ENCODE measurements at places on chromosomes 5 and 9. TPM values are rescaled to one million over a fixed set of nuclear protein-coding genes. Genes with fewer than 3 reads are reported as not detected.

GRCh38 chr5:88760527-88760926 is 122.5 kb downstream of the MEF2C start:
- H3K4me3 ChIP-seq: no peak overlapping the region
- no peak for DNase-seq
- no peaks in the 10 kb centered on the region for H3K4me1 ChIP-seq

DNA sequence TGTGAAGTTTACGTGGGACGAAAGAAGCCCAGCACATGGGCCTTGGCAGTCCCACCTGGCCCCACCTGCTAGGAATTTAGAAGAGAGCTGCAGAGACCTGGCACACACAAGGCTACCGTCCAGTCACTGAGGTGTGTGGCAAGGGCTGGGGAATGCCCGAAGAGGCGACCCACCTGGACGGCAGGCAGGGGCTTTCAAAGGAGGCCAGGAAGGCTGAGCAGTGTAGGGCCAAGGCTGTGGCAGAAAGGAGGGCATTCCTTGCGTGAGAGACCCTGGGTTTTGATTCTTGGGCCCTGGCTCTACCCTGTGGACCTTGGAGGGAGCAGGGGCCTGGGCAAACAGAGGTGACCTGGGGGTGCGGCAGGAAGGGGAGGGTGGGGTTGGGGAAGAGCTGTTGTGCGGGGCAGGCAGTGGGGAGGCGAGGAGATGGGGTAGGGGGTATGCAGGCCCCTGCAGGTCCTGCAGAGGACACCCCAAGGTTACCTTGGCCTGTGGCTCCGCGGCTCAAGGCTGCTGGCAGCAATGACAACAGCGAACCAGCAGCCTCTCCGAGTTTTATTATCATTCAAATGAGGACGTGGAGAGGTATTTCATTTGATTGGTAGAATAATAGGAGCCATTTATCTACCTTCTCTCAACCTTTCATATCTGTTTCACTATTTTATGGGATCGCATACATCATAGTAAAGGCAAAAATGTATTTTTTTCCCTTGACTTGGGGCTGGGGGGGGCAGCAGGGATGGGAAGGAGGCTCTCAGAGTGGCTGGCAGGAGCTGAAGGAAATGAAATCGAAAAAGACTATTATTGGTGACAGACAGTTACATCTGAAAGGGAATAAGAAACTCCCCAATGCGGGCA is 24.8 kb downstream of the TSPAN17 start:
- peaks cover 41% of the 10 kb centered on the region for H3K27me3 ChIP-seq
- H3K4me3 ChIP-seq: no peak overlapping the region
- H3K4me1 ChIP-seq: no peaks in the 10 kb centered on the region

Gene BTNL8
- total RNA-seq: not detected

GRCh38 chr9:90844326-90844725 is 42.7 kb downstream of the SYK start:
- DNase-seq: no peak
- no peaks in the 10 kb centered on the region for H3K27me3 ChIP-seq
- H3K4me3 ChIP-seq: no peak overlapping the region
- H3K27ac ChIP-seq: no peak overlapping the region

DNA sequence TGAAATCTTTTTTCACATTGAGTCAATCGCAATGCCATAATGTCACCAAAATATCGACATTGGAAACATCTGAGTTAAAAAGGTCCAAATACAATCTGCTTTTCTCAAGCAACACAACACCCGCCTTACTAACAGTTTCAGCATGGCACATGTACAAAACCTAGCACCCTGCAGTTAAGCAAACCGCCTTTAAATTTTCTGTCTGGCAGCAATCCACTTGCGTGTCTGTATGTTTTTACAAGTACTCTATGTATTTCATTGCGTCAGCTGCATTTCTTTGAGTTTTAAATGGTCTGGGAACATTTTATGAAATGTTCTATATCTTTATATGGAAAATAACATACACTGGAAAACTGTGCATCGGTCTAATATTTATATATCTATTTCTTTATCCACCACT is 134.6 kb downstream of the DENND1A start:
- no peak for DNase-seq
- no peaks in the 10 kb centered on the region for H3K36me3 ChIP-seq
- H3K4me1 ChIP-seq: no peaks in the 10 kb centered on the region
- no peak overlapping the region for H3K27ac ChIP-seq
- no peak overlapping the region for H3K4me3 ChIP-seq

DNA sequence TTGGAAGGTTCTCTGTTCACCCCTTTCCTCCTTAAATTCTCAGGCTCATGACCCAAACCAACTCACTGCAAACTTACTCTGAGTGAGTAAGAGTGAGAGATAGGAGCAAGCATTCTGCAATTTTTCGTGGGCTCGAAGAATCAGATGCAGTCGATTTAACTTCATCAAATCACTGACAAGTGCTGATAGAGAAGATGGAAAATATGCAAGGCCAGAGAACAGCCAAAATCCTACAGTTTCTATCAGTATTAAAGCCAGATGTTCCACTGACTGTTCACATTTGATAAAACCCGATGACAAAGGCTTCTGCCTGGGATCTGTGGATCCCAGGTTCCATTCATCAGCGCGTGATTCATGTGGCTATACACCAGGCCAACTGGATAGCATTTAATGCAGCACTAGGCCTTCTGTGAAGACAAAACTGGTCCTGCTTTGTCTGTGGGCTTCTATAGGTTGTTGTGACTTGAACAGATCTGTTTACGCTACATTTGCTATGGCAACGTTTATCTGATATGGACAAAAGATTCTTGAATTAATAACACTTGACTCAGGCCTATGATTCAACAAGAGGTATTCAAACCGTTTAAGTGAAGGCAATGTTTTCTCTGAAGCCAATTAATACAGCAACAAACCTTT is 251.2 kb downstream of the NFIB start:
- no peaks in the 10 kb centered on the region for H3K4me1 ChIP-seq
- no peak overlapping the region for H3K27ac ChIP-seq
- no peaks in the 10 kb centered on the region for H3K36me3 ChIP-seq
- H3K27me3 ChIP-seq: no peaks in the 10 kb centered on the region
